ENCODE measurements at places on chromosomes 4 and X. TPM values are rescaled to one million over a fixed set of nuclear protein-coding genes. Genes with fewer than 3 reads are reported as not detected.

DNA sequence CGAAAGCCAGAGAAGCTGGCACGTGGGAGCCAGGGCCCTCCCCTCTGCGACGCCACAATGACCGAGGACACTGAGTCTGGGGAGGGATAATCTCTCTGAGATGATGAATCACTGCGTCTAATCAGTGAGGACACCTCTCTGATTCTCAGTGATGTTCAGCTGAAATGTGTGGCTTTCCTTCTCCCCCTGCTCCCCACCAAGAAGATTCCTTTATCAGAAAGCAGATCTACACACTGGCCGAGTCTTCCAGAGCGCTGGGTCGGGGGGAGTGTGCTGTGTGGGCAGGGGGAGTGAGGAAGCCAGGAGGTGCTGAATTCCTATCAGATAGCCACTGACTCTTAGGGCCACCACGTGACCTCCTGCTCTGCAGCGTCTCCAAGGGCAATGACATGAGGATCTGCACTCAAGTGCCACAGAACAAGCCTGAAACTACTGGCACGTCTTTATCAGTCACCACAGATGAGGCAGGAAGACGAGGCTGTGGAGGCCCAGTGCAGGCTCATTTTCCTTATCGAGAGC is 89.2 kb downstream of the GATB start:
- ATAC-seq: no peak

DNA sequence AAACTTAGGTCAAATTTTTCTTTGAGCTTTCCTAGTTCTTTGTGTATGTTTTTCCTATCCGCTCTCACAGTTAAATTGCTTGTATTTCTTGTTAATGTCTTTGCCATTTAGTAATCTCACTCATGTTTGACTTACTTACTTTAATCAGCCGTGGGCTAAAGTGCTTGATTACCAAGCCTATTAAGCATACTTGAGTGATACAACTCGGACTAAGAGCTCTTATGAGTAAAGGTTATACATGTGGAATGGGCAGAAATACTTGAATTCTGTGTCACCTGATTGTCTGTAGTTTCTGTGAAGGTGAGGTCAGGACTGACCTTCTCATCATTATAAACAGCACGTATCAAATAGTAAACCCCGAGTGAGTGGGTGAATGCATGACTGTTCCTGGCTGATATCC is 664.5 kb downstream of the PDHA2 start:
- ATAC-seq: no peak

DNA sequence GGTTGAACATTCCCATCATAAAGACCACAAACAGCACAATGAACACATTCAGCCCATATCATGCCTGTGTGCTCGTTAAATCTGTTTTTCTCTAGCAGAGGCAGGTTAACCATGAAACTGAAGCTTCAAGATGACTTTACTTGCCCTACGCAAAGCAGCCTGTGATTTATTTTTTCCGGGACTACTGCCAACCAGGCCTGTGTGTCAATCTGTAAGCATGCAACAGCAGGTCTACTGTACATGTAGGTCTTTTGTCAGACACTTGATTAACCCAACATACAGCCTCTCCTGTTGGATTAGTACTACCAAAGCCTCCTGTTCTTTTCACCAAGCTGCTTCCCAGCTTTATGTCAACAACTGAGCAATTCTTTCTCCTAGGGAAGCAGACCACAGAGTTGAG is 85.5 kb upstream of the ACSL1 start:
- no peak for ATAC-seq

DNA sequence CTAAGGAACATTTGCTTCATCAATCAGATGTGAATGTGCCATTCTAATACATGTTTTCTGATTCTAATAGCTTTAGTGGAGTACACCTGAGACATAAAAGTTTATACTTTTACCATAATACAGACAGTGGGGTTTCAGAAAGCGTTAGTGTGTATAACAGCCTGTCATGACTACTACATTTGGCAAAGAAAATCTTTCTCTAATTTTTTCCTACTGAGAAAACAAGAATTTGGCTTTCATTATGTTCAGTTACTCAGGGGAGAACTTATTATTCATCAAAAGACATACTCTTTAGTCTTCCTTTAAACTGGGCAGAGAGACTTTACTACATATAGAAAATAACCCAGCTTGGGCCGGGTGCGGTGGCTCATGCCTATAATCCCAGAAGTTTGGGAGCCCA is 104.9 kb downstream of the PCDH18 start:
- ATAC-seq: no peak

Gene IDS
- total RNA-seq: 117 TPM

Gene MAOB
- total RNA-seq: 71.4 TPM

Gene TMSB15B
- total RNA-seq: 1.4 TPM

Gene RHOXF1
- 5.9 TPM for total RNA-seq

Gene SLC6A8
- 86.6 TPM for total RNA-seq

Gene MPP1
- 39.5 TPM for total RNA-seq
